ENCODE measurements at places on chromosomes 2 and 18.

DNA sequence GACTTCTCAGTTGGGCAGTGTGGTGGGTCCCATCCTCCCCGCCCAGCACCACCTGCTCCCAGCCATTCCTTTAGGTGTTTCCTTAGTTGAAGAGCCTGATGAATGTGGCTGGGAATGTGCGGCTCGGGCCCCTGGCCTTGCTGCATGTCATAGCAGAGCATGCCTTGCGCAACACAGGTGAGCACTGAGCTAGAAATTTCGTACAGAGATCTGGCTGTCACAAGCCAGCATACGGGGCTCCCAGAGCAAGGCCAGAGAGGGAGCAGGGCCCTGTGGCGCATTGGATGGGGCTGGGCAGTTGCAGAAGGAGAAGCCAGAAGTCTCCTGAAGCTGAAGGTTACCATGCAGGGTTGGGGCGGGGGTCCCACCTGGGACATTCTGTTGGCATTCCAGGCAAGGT is 129.7 kb downstream of the WDSUB1 start:
- no peak for DNase-seq

- DNase-seq = no peak
Observed at GRCh38 chr2:222380456-222380855, 43.9 kb upstream of the SGPP2 start.

- DNase-seq = no peak
Observed at GRCh38 chr18:78688249-78688648, 291.4 kb upstream of the SALL3 start.

GRCh38 chr18:24364177-24364576 is 33.4 kb downstream of the OSBPL1A start:
- no peak for DNase-seq

DNA sequence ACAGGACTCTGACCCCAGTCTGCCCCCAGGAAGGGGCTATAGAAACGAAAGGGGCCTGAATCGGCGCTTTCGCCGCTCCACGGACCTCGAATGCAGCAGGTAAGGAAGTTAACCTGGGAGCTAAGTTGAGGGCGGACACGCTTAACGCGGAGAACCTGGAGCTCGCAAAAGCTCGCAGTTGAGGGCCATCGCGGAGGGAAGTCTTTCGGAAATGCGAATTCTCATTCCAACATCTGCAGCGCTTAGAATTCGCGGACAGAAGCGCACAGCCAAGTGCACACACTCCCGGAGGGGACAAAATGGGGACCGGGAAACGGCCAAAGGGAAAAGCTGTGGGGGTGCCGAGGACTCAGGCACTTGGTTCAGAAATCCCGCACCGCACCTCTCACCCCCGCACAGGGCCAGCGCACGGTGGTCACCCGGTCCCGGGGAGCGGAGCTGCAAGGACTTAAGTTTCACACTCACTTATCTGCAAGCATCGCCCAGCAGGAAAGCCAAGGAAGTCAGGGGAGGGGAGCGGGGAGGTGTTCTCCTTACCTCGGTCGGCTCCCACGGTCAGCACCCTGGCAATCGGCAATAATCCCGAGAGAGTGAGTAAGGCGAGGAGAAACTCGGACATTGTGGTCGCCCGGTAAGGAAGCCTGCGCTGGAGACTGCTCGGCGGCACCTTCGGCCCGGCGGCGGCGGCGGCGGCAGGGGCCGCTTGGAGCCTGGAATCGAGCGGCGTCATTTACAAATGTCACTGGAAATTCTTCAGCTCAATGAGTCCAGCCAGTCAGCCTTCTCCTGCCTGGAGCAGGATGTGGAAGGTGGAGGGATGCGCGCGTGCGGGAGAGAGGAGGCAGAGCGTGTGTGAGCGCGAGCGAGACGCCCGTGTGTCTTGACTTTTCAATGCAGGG is 456 bp downstream of the LRP1B start:
- no peak for DNase-seq

DNA sequence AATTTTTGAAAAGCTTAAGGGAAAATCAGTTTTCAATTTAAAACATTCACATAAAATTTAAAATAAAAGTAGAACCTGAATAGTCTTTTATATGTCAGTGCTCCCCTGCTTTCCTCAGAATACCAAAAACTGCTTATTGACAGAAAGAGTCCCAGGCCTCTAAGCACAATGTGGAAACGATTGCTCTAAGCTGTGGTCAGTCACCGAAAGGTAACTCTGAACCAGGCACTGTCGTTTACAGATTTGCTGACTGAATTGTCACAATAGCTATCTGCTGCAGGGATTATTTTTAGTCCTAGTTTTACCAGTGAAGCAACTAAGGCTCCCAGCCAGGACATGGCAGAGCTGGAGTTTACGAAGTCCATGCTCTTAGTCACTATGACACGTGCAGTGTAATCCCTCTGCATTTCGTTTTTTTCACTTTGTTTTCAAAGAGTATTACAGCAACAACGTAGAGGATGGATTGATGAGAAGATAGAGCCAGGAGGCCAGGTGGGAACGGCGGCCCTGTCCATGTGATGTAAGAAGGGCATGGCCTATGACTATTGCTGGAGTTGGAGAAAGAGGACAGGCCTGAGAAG is 28.1 kb upstream of the TMEM247 start:
- DNase-seq = no peak

- no peak for DNase-seq
Observed at GRCh38 chr18:54950221-54950620, 9.0 kb downstream of the CCDC68 start.

- DNase-seq = no peak
Observed at GRCh38 chr18:57149051-57149450, 2.2 kb downstream of the BOD1L2 start.

- no peak for DNase-seq
Observed at GRCh38 chr2:204477358-204477950, 67.8 kb upstream of the PARD3B start.

GRCh38 chr2:60371219-60371618 is 182.2 kb downstream of the BCL11A start:
- no peak for DNase-seq

- DNase-seq = no peak
Observed at GRCh38 chr18:1304392-1304992, 399.8 kb downstream of the ADCYAP1 start.

- no peak for DNase-seq
Observed at GRCh38 chr2:239393388-239393940, 7.4 kb downstream of the HDAC4 start.

- no peak for DNase-seq
Observed at GRCh38 chr2:161709428-161709827, 85.2 kb downstream of the SLC4A10 start.

DNA sequence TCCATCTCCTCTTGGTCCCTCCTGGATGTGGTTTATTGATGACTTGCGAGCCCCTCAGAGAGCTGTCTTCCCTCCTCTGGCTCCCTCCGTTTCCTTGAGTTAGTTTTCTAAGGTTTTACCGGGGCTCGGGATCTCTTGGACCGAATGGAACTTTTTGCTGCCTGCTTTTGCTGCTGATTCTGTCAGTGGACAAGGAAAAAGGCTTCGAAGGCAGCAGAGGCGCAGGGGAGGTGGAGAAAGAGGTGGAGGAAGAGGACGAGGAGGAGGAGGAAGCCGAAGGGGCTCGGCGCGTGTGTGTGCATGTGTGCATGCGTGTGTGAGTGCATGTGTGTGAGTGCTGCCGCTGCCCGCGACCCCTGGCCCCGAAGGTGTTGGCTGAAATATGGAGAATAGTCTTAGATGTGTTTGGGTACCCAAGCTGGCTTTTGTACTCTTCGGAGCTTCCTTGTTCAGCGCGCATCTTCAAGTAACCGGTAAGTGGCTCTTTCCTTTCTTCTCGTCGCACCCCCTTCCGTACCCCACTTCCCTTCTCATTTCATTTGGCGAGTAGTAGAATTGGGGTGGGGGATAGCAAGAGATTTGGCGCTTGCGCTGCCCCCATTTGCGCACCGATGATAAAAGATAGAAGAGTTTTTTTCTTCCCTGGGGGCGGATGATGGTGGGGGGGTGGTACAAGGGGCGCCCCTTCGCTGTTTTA is 557 bp downstream of the DCC start:
- DNase-seq = no peak

- DNase-seq = no peak
Observed at GRCh38 chr2:46339676-46340459, 42.7 kb downstream of the EPAS1 start.

DNA sequence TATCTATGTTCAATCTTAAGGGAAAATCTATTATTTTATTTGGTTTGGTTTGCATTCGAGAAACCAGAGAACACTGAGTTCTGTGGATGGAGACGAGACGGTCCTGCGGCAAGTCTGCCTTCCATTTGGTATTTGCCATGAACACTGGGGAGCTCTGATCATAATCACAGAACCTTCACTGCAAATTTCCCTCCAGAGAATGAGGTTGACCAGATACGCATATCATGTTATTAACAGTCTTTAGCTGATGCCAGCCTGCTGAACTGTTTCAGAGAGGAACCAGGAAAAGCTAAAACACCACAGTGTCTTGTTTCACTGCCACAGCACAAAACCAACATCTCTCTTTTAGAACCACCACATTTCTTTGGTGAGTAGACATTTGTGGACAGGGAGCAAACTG is 269.4 kb upstream of the AGAP1 start:
- DNase-seq = no peak

GRCh38 chr2:102487761-102488462 is 14.9 kb downstream of the SLC9A4 start:
- DNase-seq = no peak

DNA sequence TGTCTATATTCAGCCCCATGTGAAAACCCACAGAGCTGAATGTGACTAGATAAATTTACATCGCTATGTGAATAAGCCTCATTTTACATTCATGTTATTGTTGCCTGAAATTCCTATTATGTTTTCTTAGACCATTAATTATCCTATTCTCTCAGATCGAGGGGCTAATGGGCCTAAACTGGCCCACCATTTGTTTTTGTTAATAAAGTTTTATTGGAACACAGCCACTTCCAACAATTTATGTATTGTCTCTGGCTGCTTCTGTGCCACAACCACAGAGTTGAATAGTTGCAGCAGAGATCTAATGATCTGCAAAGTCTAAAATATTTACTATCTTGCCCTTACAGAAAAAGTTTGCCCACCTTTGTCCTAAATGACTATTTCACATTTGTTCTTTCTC is 61.0 kb downstream of the KLHL14 start:
- DNase-seq = no peak

Measured in activated naive CD8-positive, alpha-beta T cell treated with anti-CD3 and anti-CD28 coated beads, Interleukin-2, amount 50 U/mL, for 24 hours (primary cell).